ENCODE measurements at places on chromosomes 5 and 9.
A peak's percentile ranks its signal among the peaks of the same experiment; 100 is the strongest.

DNA sequence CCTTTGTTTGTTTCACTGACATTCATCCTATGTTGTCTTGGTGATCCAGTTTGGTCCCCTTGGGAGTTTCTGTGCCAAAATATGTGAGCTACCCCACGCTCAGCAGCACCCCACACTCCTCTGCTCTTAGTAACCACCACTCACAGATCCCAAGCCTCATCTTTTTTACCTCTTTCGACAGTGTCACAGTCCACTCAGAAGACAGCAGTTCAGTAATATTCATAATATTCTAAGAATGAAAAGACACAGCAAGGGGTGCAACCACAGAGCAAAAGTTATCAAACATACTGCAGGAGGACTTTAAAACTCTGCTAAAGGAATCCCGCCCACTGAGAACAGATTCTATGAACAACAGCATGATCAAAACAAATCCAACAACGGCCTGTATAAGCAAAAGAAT, 28.2 kb downstream of the RNF130 start:
- no peak for DNase-seq

- DNase-seq: no peak
These were observed 2.0 kb upstream of the C5orf15 start for GRCh38 chr5:133970325-133970909.

- no peak for DNase-seq
These were observed 38.7 kb upstream of the SYNPO start for GRCh38 chr5:150601491-150602345.

DNA sequence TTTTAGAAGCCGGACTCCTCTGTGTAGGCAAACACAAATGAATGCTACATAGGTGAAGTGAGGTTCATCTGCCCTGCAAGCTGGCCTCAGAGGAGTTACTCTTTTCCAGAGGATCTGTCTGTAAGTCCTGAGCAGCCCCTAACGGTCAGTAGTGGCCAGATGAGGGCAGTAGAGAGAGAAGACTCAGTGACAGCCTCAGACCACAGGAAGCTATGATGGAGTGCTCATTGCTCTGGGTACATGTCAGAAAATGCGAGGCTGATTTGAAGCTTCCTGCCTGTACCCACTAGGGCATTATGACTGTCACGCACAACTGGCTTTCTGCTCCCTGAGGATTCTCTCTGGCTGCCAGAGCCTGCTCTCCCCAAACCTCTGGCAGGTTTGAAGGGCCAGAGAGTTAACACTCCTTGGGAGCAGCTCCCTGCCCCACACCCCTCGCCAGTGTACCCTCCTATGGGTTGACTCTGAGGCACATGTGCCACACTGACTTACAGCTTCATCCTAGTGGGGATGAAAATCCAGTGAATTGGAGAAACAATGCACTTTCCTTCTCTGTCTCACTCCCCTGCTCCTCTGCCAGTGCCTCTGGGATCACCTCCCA, 141.5 kb downstream of the GABRG2 start:
- DNase-seq: peak; percentile 24

DNA sequence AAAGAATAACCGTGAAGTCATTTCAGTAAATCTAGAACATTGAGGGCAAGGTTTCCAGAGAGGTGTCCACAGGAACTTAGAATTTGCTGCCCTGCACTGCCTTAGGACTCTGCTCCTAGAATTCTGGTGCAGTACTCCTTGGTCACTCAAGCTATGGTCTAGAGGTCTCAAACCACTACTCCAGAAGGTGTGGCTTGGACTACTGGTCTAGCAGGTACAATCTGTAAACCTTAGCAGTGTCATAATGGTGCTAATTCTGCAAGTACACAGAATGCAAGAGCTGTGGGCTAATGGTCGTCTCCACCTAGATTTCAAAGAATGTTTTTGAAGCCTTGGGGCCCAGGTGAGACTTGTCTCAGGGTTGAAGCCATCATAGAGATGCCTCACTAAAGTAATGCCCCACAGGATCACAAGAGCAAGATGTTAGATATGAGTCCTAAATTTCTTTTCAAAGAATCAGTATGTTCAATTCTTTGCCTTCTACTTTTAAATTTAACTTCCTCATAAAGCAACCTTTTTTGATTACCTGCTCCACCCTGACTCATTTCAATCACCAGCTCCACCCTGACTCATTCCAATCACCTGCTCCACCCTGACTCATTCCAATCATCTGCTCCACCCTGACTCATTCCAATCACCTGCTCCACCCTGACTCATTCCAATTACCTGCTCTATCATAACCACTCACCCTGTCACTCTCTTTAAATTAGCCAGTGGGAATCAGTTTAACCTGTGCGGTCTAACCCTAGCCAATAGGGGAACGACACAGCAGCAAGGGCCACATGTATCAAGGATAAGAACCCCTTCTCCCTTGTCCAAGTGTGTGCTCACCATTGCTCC, 1111.8 kb upstream of the ACO1 start:
- no peak for DNase-seq

DNA sequence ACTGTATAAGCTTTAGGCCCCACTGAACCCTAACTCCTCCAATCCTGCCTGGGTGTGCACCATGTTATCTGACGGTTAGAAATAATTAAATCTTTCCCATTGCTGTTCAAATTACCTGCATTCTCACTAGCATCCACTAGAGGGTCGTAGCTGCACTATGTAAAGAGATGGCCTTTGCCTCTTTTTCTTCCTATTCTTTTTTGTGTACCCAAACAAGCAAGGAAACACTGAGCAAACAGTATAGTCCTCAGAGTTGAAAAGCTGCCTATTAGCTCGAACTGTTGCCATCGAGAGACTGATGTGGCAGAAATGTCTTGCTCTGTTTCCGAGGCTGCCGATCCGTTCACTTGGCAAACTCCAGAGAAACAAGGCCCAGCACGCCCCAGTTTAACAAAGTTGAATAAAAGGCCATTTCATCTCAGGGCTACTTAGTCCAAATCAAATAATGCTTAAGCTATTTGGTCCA, 163.8 kb upstream of the TRPM3 start:
- peak; percentile 30 for DNase-seq

DNA sequence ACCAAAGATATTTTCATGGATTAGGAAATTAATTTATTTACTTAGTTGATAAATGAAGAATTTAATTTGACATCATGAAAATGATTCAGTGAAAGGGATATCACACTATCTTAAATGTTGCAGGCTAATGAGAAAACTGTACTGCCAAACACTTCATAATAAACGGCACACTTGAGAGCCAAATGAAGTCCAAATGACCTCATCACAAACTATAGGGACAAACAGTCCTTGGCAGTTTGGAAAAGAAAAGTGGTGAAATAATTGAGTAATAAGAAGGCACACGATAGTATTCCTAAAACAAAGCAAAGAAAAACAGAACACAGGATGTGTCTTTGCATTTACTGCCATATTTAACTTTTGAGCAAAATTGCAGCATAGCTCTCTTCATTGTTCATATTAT, 116.9 kb upstream of the TLR4 start:
- DNase-seq: no peak
